IMR-90 (cell line): ENCODE measurements at places on chromosomes 7 and 10. TPM values are rescaled to one million over a fixed set of nuclear protein-coding genes. Genes with fewer than 3 reads are reported as not detected.

DNA sequence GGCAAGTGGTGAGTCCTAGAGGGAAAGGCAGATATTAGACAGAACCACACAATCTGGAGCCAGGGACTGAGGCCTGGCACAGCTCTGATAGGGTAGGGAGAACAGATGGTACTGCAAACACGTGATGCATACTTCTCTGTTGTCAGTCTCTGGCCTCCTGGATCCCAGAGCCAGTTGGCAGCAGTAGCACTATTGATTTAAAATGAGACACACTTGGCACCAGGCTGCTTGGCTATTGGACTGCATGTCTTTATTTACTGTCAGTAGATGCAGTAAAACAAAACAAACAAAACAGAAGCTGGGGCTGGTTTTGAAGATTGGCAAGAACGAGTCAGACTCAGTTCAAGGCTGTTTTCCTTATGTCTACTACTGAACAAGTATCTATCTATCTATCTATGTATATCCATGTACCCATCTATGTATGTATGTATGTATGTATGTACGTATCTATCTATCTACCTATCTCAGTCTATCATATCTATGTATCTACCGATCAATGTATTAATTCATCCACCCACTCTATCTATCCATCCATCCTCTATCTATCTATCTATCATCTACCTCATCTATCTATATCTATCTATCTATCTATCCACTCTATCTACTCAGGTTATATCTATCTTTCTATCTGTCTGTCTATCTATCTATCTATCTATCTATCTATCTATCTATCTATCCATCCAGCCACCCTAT, 23.4 kb upstream of the MGAM2 start:
- no peak overlapping the region for H3K27ac ChIP-seq
- DNase-seq, result no peak
- no peaks in the 10 kb centered on the region for H3K36me3 ChIP-seq
- H3K4me3 ChIP-seq, result no peak overlapping the region
- no peaks in the 10 kb centered on the region for H3K4me1 ChIP-seq

GRCh38 chr10:86653987-86654386, 360 bp upstream of the OPN4 start:
- H3K27me3 ChIP-seq, result no peaks in the 10 kb centered on the region; the same call in 1 of the 2 replicates
- H3K4me1 ChIP-seq, result peaks cover 10% of the 10 kb centered on the region
- H3K27ac ChIP-seq, result no peak overlapping the region
- DNase-seq, result no peak

- H3K27me3 ChIP-seq, result no peaks in the 10 kb centered on the region
- no peaks in the 10 kb centered on the region for H3K36me3 ChIP-seq
- H3K4me1 ChIP-seq, result no peaks in the 10 kb centered on the region
- no peak overlapping the region for H3K4me3 ChIP-seq
- no peak for DNase-seq
- H3K27ac ChIP-seq, result no peak overlapping the region
Measured at GRCh38 chr7:144489504-144489903, 86.0 kb upstream of the NOBOX start.

DNA sequence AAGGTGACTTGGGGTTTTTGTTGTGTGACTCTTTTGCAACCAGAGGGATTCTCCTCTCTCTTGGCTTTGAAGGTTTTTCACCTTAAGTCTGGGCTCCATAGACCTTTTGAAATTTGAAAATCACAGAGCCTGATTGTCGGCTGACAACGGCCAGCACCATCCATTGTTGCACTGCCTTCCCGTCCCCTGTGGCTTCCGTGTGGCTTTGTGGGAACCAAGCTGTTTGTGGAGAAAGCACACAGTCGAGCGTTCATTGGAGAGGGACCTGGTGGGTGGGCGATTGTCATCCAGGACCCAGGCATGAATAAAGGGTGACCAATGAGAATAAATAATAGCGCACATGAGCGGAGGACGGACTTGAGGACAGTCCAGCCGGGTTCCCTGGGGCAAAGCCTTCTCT, 7.4 kb upstream of the RAMP3 start:
- H3K4me1 ChIP-seq, result no peaks in the 10 kb centered on the region
- DNase-seq, result no peak
- no peak overlapping the region for H3K4me3 ChIP-seq
- H3K27me3 ChIP-seq, result peaks cover 54% of the 10 kb centered on the region
- H3K36me3 ChIP-seq, result no peaks in the 10 kb centered on the region

The PRSS2 gene
- not detected in 2 replicates for total RNA-seq

GRCh38 chr10:122707535-122707934, 7.9 kb upstream of the C10orf120 start:
- no peaks in the 10 kb centered on the region; the same call in 1 of the 2 replicates for H3K27me3 ChIP-seq
- H3K36me3 ChIP-seq, result no peaks in the 10 kb centered on the region
- no peak overlapping the region for H3K4me3 ChIP-seq
- H3K27ac ChIP-seq, result no peak overlapping the region

The GIMAP8 gene
- not detected in 2 replicates for total RNA-seq
